ENCODE measurements at places on chromosomes 16 and 17.
A peak's percentile ranks its signal among the peaks of the same experiment; 100 is the strongest.

DNA sequence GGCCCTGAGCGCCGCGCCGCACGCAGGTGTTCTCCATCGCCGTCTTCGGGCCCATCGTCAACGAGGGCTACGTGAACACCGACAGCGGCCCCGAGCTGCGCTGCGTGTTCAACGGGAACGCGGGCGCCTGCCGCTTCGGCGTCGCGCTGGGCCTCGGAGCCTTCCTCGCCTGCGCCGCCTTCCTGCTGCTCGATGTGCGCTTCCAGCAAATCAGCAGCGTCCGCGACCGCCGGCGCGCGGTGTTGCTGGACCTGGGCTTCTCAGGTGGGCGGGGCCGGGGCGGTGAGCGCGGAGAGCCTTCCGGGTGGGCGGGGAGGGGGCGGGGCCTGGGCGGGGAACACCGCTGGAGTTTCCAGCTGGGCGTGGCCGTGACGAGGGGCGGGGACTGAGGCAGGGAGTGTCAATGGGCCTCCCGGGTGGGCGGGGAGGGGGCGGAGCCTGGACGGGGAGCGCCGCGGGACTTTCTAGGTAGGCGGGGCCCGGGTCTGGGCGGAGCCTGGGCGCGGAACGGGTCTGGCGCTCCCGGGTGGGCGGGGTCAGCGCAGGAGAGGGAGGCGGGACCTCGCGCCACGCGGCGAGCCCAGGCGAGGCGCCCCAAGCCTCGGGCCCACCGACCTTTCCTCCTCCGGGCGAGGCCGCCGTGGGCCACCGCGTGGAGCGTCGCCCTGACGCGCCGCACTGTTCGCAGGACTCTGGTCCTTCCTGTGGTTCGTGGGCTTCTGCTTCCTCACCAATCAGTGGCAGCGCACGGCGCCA is 2.4 kb downstream of the SYNGR3 start:
- DNase-seq, result peak; percentile 97

DNA sequence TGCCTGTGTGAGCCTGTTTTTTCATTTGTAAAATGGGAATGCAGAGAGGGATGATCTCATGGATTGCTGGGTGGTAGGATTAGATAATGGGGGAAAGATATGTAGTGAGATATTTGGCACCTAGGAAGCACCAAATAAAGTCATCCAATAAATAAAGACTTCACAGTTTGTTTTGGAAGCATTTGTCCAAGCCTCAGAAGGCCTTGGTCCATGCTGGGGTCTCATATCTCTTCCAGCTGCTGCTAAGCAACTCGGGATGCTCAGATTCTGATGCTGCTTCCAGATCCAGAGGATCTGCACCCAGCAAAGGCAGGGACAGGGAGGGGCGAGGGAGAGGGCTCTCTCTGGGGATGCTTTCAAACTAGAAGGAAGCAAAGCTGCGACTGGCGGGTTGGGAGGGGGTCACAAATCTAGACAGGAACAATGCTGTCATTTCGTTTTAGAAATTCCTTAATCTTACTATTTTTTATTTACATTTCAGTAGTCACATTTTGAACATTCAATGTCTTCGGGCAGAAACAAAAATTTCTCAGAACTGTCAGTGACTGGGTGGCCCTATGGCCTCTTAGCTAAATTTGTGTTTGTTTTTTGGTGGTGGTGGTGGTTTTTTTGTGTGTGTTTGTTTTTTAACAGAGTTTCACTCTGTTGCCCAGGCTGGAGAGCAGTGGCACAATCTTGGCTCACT is 114.9 kb upstream of the CDH5 start:
- DNase-seq, result no peak

GRCh38 chr17:82342361-82343079 is 9.0 kb upstream of the SECTM1 start:
- DNase-seq, result no peak

- no peak for DNase-seq
These were observed 78.9 kb downstream of the TRIM37 start for GRCh38 chr17:59027750-59028149.

- no peak for DNase-seq
These were observed 11.4 kb downstream of the ACSF3 start for GRCh38 chr16:89104930-89105571.

- peak; percentile 93 for DNase-seq
These were observed 141.0 kb upstream of the KCNJ18 start for GRCh38 chr17:21551081-21551881.

GRCh38 chr17:71379512-71379911 is 741.3 kb upstream of the SOX9 start:
- DNase-seq, result no peak

DNA sequence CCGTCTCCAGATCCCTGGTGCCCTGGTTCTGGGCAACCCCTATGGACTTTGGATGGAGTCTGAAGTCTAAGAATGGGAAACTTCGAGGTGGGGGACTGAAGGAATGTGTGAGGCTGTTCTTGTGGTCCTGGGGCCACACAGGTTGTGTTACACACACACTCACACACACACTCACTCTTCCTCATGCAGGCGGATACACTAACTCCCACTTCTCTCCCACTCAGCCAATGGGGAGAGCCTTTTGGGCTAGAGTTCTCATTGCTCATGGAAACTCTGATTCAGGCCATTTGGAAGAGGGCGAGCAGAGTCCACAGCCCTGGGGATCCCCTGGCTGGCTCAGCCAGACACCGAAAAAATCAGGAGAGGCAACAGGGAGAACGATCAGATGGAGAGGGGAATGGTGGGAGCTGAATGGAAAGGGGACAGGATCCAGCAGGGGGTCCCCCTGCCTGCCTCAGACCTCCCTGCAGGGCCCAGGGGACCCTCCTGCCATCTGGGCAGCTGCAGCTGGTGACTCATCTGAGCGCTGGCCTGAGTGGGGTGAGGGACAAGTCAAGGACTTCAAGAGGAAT is 9.1 kb downstream of the IGFBP4 start:
- DNase-seq, result no peak

DNA sequence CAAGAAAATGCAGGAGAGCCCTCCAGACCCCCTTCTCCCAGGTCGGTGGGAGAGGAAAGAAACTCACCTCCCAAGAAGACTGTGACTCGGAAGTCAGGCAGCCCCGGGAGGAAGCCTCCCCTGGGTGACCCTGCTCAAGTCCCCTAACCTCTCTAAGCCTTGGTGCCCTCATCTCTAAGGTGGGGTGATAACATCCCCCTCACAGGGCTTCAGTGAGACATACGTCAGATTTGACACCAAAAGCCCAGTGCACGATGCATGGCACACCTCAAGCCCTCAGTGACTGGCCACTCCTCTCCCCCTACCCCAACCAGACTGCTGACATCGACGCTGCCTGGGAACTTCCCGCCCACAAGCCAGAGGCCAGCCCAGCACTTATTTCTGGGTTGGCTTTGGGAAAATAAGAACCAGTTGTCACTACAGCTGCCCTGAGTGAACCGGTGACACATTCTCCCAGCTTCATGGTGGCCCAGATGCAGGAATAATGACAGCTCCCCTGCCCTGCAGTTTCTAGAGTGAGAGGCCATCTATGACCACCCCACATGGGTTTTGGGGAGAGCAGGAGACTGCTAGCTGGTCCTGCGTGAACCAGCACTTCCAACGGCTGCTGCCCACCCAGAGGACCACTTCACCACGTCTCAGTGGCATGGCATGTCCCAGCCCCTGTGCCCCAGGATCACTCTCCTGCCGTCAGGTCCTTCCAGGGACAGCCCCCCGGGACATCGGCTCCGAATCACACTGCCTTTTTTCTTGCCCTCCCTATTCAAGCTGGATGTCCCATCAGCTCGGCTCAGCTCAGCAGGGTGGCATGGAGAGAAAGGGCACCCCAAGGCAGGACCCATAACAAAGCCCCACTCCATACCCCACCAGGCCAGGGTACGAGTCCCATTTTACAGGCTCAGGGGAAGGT is 9.5 kb downstream of the KNOP1 start:
- no peak for DNase-seq

GRCh38 chr17:79515646-79516571 is 94.9 kb downstream of the RBFOX3 start:
- no peak for DNase-seq

GRCh38 chr17:77405867-77406732 is 265.3 kb downstream of the SEC14L1 start:
- DNase-seq, result no peak

GRCh38 chr16:86970279-86970678 is 346.9 kb downstream of the C16orf95 start:
- DNase-seq, result no peak

GRCh38 chr17:11952610-11953009 is 44.7 kb downstream of the ZNF18 start:
- DNase-seq, result no peak

DNA sequence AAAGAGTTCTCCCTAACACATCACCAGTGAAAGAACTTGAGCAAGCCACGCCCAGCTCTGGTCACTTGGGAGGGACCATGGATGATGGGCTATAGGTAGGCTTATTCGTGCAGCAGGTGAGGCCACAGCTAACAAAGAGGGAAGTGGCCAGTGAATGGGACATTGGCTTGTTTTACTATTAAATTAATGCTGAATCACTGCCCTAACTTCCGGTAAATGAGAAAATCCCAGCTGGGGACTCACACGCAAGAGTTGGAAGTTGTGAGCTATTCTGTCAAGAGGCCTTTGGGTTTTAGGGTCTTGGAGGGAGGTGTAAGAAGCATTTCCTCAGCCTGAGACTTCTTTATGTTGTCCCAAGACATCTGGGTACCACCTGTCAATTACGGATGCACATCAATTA is 315.3 kb downstream of the XYLT1 start:
- no peak for DNase-seq

DNA sequence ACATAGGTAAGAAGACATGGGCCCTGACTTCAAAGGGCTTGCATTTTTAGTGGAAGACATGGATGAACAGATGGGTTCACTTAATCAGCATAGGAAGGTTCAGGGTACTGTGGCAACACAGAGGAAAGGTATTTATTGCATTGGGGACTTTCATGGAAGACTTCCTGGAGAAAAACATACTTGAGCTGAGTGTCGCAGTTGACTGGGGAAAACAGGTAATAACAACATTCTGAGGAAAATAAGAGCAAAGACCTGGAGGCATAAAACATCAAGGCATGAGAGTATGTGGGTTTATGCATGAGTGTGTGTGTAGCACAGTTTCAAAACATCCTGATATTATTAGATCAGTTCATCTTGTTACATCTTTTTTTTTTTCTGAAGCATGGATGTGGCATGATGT is 82.7 kb downstream of the MAP2K6 start:
- no peak for DNase-seq

DNA sequence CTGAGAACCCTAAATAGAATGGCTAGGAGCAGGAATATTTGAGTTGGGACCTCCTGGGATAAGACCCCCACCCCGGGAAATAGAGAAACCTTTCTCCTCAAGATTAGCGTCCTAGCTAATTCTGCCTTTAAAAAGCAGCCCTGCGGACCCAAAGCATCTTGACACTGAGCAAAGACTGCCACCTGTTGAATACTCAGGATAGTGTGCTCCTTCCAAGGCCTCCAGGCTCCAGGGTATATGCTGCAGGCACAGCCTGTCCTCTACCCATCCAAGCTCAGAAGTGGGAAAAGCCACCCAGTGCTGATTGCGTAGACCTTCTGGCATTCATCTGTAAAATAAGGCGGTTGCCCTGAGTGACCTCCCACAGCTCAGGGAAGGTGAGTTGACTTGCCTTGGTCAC is 456.2 kb upstream of the DYNLRB2 start:
- DNase-seq, result no peak

DNA sequence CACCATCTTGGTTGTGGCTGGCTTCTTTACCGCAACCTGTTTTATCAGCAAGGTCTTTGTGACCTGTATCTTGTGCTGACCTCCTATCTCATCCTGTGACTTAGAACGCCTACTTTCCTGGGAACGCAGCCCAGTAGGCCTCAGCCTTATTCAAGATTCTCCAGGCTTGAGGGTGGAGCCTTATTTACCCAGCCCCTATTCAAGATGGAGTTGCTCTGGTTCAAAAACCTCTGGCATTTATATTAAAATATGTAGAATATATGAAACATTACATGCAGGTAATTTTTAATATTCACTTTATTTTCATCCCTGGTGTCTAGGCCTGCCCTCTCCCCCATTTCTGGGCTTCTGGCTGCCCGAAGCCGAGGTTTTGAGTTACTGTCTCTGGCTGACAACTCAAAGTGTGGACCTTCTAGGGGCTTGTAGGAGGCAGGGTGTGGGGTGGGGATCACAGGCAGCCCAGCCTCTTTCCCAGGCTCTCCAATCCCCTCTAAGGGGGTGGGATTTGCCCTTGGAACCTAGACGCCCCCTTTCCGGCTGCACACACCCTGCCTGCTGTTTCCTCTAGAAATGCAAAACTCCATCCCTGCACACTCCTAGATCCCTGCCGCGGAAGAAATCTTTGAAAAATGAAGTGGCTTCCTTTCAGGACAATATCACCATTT is 152.0 kb downstream of the KCNJ12 start:
- no peak for DNase-seq

DNA sequence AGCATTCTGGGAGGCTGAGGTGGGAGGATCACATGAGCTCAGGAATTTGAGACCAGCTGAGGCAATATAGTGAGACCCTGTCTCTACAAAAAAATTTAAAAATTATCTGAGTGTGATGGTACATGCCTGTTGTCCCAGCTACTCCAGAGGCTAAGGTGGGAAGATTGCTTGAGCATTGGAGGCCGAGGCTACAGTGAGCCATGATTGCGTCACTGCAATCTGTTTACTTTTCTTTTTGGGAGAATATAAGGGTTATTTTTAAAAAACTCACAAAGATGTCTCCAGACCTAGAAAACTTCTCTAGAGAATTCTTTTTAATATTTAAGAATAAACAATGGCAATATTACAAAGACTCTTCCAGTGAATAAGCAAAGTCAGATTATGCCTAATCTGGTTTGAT is 226.9 kb downstream of the BCAS3 start:
- no peak for DNase-seq

DNA sequence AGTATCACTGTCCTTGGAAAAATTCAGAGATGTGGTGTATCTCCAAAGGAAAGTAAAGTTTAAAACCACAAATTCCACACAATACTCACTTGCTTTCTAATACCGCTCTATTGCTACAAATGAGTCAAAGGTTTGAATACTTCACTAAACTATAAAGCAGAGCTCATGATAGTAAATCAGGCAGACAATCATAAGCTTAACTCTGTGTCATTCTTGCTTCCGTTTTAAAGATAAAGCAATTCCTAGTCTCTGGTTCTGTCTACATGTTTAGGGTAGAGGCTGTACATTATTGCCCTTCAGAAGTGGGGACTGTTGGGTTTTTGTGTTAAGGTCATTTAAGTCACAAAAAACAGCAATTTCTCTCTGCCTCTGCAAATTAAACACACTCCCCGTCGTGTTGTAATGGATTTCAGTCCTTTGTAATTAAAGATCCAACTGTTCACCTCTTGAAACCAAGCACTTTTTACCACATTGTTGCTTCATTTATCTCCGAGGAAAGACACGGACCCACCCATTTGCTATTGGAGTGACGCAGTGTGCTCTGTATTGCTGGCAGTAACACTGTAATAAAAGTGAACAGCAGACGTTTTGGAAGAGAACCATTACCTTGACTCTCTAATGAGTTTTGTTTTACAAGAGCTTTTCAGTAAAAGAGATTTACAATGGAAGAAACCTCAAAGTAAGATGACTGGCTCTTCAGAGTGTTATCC is 83.1 kb upstream of the CNTNAP4 start:
- DNase-seq, result no peak

DNA sequence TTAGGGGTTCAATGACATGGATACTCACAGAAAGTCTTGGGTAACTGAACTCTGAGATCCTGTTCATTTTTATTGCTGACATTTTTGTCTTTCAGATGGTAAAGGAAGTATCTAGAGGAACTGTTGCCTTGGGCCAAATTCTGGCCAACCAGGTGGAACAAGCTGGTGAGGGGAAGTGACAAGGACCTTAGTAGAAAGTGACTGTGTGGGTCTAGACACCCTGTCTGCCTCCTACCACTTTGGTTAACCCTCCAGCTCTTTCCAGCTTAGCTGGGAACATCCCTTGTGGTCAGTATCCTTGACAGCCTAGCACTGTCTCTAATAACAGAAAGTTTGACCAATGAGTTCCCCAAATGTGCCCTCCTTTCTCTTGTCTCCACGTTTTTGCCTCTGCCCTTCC is 28.8 kb upstream of the PRKCB start:
- DNase-seq, result no peak
